Lung microvascular endothelial cell (primary cell): ENCODE measurements at places on chromosomes 2 and 18. TPM values are rescaled to one million over a fixed set of nuclear protein-coding genes. Genes with fewer than 3 reads are reported as not detected.

The DES gene
- total RNA-seq, result 0.20 TPM in 1 of 2 replicates, not detected in the other

The LINC00305 gene
- total RNA-seq, result 0.20 and 0.87 TPM in 2 replicates

The INHBB gene
- 11.3 and 21.1 TPM in 2 replicates for total RNA-seq

The CYRIA gene
- total RNA-seq, result 23.8 and 26.4 TPM in 2 replicates

The EVX2 gene
- total RNA-seq, result not detected in 2 replicates

The MYO5B gene
- under 0.01 and 0.87 TPM in 2 replicates for total RNA-seq

The SPC25 gene
- 0.79 and 2.8 TPM in 2 replicates for total RNA-seq

The LANCL1 gene
- total RNA-seq, result 17.9 and 18.1 TPM in 2 replicates

The ICA1L gene
- 0.60 and 0.65 TPM in 2 replicates for total RNA-seq

The SCTR gene
- total RNA-seq, result not detected in 2 replicates

The TNFRSF11A gene
- total RNA-seq, result 18.7 and 31.7 TPM in 2 replicates

The CHST9 gene
- not detected in 2 replicates for total RNA-seq

The CNGA3 gene
- not detected in 2 replicates for total RNA-seq

The SIGLEC15 gene
- total RNA-seq, result under 0.01 TPM in 1 of 2 replicates, not detected in the other

The KCNE4 gene
- under 0.01 TPM in 2 replicates for total RNA-seq

The PROKR1 gene
- total RNA-seq, result not detected in 2 replicates

The MC2R gene
- total RNA-seq, result not detected in 2 replicates

The TMEM163 gene
- 1.1 TPM in 1 of 2 replicates, not detected in the other for total RNA-seq

The CHN1 gene
- total RNA-seq, result 8.1 and 8.5 TPM in 2 replicates

The EFHD1 gene
- total RNA-seq, result 0.20 TPM in 1 of 2 replicates, not detected in the other

The SERPINB10 gene
- total RNA-seq, result not detected in 2 replicates

The HOXD8 gene
- total RNA-seq, result 15.5 and 27.4 TPM in 2 replicates

The IL1RL1 gene
- total RNA-seq, result 0.40 and 1.3 TPM in 2 replicates

The DLX1 gene
- not detected in 2 replicates for total RNA-seq
